ENCODE measurements at places on chromosomes 7 and 10.

GRCh38 chr7:137160236-137160635 lies 183.3 kb downstream of the PTN start:
- no peak for DNase-seq

- no peak for DNase-seq
Observed at GRCh38 chr7:121002-121785, 71.2 kb upstream of the FAM20C start.

GRCh38 chr10:46528675-46529615 lies 27.5 kb downstream of the GPRIN2 start:
- DNase-seq: no peak

DNA sequence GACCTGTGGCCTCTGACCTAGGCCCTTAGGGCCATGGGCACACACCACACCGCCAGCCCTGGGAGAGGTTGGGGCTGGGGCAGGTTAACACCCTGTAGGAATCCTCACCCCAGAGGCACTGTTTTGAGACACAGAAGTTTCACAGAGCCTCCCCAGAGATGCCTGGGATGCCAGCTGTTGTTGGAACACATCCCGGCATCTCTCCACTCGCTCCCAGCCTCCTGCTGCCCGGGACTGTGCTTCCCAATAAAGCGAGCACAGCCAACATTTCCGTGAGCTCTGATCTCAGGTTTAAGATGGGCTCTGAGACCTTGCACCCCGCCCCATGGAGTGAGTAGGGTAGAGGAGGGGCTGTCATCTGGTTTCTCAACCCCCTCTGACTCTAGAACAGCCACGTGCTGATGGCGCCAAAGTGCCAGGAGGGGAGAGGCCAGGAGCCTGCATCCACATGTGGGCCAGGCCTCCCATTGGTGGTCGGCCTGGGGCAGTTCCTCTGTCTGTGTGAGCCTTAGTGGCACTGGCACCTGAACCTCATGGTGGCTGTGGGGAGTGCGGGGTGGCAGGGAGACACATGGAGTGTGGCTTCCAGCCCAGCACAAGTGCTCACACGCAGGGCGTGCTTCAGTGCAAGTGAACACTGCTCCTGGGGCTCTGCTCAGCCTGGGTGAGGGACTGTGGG lies 54.7 kb downstream of the RASGEF1A start:
- no peak for DNase-seq

DNA sequence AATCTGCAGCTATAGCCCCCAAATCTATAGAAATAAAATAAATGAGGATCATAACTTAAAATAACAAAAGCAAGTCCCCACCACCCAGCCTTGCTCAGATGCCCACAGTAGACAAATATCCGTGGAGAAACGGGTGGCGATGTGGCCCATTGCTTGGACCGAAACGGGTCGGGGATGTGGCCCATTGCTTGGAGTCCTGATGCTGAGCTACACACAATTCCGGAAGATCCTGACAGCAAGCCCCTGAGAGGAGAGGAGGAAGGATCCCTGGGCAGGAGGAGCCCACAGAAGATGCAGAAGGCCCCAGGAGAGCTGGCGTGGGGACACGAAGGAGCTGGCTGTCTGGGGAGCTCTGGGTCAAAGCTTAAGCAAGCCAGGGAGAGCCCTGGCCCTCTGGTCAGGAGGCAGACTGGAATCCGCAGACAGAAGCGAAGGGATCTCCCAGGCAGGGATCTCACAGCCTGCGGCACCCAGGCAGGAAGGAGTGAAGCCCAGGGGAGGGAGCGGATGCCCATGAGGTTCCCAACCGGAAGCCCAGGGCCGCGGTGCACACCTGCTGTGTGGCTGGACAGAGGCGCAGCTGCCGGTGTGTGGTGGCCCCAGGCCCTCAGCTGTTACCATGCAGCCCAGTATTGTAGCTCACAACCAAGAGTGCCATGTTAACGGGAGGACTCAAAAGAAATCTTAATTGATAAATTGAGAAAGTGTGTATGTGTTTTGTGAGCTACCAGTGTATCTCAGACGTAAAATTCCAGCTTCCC lies 138.8 kb downstream of the ADARB2 start:
- DNase-seq: no peak

- no peak for DNase-seq
Observed at GRCh38 chr7:28075674-28076358, 104.8 kb downstream of the JAZF1 start.

Data from RKO (cell line).